ENCODE measurements at places on chromosomes 7 and 10.
A peak's percentile ranks its signal among the peaks of the same experiment; 100 is the strongest.

DNA sequence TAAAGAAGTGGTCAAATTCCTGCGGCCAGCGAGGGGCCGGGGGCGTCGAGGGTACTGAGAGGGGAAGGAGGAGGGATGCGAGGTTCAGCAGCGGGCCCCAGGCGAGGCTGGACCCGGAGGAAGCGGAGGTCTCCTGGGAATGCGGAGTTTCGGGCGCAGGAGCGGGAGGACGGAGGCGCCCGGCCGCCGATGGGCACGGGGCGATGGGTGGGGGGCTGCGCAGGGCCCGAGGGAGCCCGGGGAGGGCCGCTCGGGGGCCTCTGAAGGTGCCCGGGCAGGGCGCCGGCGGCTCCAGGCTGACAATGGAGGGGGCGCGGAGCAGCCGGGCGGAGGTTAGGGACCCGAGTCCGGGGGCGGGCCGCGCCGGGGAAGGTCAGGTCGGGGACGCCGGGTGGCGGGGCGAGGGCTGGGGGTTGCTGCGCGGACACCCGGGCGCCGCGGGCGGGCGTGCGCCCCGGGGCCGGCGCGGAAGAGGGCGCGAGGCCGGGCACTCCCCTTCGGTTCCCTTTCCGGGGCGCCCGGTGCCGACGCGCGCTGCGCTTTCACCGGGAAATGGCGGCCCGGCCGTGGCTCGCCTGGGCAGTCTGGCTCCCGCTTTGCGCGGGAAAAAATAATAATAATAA, 683 bp downstream of the MACROH2A2 start:
- no peak for DNase-seq

GRCh38 chr10:99660662-99661376, 1.5 kb downstream of the ENTPD7 start:
- no peak for DNase-seq

- no peak for DNase-seq
Observed at GRCh38 chr10:118629211-118629610, 33.8 kb upstream of the PRLHR start.

- DNase-seq, result peak; percentile 60
Observed at GRCh38 chr10:93766918-93767317, 9.2 kb downstream of the LGI1 start.

GRCh38 chr7:12929476-12930140, 242.2 kb downstream of the ARL4A start:
- DNase-seq, result no peak

GRCh38 chr7:150402671-150403321, 23.7 kb downstream of the ZNF775 start:
- no peak for DNase-seq

GRCh38 chr7:69963393-69963792, 365.1 kb downstream of the AUTS2 start:
- no peak for DNase-seq

DNA sequence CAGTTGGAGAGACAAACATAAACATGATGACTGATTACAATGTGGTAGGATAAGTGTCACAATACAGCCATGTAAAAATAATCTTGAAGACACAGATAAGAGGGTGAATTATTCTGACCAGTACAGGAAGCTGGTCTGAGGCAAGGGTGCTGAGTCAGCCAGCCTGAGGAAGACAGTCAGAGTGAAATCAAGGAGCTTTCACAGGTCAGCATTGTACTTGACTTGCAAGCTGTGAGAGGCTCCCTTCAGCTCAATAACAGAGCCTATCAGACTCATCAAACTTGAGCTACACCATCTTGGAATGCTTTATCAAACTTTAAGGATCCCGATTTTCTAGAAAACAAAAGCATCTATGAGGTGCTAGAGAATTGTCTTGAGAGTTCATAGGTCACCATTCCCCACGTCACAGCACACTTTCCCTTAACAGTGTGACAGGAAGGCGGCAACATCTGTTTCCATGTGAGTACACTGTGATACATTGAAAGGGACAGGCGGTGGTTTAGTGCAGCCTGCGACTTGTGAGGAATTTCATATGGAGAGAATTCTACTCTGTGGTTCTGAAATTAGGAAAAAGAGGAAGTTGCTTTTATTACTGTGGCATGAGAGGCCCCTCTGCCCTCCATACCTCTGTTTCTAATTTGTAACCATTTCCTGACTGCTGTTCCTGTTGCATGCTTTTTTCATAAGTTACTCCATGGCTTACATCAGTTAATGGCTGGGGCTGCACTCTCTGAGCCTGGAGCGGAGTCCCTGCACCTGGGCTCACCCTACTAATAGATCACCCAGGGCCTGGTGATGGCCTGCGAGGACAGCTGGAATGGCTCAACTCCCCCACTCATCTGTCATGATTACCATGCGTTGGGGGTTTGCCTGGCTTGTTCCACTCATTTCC, 417.1 kb downstream of the SUGCT start:
- DNase-seq, result peak; percentile 12

DNA sequence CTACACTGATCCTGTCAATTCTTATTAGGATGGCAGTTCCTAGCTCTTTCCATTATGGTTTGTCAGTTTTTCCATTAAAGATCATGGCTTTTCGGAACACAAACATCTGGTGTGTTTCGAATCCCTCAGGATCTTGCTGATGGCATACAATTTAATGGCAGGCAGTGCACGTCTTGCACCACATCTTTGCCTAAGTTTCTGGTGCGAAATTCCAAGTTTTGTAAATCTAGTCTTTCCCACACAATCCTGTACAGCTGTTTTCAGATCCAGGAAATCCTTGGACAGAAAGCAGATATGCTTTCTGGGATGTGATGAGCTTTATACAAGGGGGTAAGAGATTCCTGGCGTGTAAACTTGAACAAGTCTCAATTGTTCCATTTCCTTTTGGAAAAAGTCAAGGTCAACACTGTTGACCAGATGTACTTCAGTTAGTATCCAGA, 224.3 kb upstream of the PHYHIPL start:
- DNase-seq, result no peak

- DNase-seq, result no peak
Observed at GRCh38 chr7:73549176-73549575, 8.3 kb downstream of the BCL7B start.

DNA sequence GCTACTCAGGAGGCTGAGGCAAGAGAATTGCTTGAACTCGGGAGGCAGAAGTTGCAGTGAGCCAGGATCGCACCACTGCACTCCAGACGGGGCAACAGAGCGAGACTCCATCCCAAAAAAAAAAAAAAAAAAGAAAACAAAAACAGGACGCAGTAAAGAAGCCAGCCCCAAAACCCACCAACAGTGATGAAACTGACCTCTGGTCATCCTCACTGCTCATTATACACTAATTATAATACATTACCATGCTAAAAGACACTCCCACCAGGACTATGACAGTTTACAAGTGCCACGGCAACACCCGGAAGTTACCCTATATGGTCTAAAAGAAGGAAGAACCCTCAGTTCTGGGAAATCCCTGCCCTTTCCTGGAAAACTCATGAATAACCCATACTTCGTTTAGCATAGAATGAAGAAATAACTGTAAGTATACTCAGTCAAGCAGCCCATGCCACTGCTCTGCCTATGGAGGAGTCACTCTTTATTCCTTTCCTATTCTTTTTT, 40.0 kb upstream of the EIF4H start:
- no peak for DNase-seq

DNA sequence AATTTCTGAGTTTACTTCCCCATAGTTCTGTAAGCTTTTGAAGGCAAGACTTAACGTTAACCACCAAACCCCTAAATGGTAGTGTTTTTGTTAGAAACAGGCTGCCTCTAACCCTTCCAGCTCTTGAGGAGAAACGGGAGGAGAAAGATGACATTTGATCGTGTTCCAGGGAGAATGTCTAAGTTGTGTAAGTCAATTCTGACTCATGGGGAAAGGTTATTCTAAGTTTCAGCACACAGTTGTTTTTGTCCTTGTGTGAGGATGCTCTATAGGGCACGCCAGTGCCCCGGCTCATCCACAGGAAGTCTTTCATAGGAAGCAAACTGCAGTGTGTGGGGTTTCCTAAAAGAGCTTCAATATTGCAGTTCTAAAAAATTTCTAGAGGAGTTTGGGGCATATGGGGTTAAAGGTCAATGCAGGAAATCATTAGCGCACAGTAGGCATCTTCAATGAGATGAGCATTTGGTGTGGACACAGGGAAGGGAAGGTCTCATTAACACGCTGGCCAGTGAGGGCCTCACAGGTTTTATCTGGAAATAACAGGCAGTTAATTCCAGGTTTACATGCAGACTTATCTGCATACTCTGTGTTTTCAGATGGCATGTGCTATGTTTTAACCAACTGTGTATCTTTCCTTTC, 638.2 kb upstream of the IGFBP3 start:
- DNase-seq, result no peak

- no peak for DNase-seq
Observed at GRCh38 chr7:50552139-50552538, 13.1 kb downstream of the DDC start.

- peak; percentile 45 for DNase-seq
Observed at GRCh38 chr7:29135846-29136245, 10.5 kb downstream of the CPVL start.

DNA sequence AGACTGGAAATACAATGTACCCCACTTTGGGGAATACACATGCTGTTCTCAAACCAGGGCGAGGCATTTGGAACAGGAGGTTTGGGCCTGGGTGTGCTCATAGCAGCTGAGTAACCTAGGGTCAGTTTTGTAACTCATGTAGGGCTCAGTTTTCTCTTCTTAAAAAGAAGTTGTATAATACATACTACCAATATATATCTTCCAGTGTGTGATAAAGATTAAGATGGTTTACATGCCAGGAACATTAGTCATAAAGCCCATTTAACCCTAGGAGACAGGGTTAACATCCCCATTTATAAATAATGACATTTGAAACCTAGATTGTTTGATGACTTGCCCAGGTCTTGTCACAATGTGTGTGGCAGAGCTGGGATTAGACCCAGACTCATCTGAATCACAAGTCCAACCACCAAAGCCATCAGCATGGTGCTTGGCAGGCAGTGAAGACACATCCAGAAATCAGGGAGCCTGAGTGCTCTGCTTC, 6.0 kb downstream of the AKR1B10 start:
- no peak for DNase-seq

- no peak for DNase-seq
Observed at GRCh38 chr7:158531661-158532060, 56.0 kb downstream of the PTPRN2 start.

- peak; percentile 10 for DNase-seq
Observed at GRCh38 chr10:76305930-76306615, 874.6 kb downstream of the LRMDA start.

DNA sequence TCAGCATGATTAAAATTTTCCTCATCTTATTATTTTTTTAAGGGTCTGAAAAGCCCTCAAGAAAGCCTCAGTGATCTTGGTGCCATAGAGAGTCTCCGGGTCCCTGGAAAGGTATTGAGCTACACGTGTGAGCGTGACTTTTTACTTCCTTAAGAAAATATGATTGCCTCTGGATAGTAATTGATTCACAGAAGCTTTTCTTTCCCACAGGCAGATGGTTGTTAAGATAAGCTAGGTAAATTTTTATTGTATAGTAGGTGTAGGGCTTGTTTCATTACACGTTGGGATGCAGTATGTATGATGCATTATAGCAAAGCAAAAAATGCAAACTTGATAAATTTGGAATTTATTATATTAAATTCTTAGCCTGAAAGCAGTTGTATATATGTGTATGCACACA, 7.7 kb downstream of the VPS50 start:
- DNase-seq, result no peak

- no peak for DNase-seq
Observed at GRCh38 chr7:49527182-49527581, 246.3 kb upstream of the VWC2 start.

DNA sequence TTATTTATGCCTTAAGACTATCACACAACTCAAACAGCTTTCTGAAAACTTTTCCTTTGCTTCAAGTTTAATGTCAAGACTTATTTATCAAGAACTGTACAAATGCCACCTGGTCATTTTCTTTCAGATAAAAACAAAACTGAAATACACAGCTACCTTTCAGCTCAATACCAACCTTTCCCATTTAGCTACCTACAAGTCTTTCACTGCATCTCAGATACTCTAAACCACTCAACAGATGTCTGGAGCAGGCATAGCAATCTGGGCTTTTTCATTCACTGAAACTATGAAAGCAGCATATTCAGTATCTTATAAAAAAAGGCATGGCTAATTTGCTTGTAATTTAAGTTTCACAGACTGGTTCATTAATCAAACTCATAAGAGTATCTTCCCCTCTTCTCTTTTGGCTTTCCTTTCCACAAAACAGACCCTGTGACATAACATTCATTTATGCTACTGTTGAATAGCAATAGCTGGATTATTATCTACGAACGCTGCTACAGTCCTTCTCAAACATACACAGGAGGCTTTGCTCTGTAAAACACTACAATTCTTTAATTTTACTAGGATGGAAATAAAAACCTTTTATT, 8.2 kb downstream of the TRA2A start:
- no peak for DNase-seq

DNA sequence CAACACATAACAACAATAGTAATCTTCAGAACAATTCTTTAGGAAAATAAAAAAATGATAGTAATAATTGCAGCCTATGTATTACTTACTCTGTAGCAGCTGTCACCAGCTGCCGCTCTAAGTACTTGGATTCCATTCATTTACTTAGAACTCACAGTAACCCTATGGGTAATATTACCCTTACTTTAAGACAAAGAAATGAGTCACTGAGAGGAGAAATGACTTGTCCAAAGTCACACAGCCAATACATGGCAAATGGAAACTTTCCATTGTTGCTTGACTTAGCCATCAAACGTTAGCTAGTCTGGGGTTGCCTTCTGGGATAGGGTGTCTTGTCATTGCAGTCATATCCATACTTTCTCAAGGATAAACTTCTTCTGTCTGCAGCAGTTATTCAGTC, 3.6 kb downstream of the CCNY start:
- DNase-seq, result no peak

DNA sequence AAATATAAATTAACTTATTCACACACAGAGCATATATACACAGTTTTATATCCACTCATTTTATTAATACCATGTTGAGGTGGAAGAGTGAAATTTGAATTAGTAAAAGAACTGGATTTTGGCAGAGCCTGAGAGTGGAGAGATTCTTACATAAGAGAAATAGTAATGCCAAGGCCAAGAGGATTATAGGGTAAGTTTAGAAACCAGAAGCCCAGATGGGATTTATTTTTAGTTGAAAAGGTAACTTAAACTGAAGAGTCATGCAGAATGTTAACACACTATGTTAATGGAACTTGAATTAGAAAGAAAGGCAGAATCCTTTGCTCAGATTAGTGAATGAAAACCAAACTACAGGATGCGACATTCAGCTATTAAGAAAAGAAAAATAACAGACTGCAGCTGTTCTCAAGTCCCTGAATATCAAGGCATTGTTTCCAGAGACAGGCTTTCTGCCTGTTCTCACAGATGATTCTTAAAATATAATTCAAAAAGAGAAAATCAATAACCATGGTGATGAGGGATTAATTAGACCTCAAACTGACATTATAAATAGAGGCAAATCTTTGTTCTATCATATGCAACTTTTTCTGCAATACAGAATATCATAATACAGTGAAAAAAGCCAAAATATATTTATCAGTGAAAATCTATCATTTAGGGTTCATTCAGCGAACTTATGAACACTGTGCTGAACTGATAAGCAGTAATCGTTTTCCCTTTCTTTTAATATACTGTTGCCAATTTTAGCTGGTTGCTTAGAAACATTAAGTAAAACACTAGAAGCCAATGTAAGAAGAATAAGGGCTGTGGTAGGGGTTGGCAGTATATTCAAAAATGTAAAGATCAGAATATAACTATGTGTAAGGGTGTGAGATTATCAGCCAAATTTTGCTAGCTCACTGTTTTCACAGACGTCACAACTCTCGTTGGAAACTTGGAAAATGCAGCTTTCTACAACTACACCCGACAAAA, 34.4 kb downstream of the HECTD2 start:
- DNase-seq, result no peak
